Activated T-helper 1 cell treated with anti-CD3 and anti-CD28 coated beads, Interleukin-12 subunit alpha, Interleukin-12 subunit beta, Interleukin-2, Interleukin-4 antibody, amounts not matched to agents 30 ng/mL and 10 ng/mL and 1 ng/mL, durations not matched to agents 14 hours and 24 hours and 36 hours (primary cell): ENCODE measurements at places on chromosomes 1 and 21. TPM values are rescaled to one million over a fixed set of nuclear protein-coding genes. Genes with fewer than 3 reads are reported as not detected.
A peak's percentile ranks its signal among the peaks of the same experiment; 100 is the strongest.

Gene HRNR
- total RNA-seq, result not detected in 2 replicates

DNA sequence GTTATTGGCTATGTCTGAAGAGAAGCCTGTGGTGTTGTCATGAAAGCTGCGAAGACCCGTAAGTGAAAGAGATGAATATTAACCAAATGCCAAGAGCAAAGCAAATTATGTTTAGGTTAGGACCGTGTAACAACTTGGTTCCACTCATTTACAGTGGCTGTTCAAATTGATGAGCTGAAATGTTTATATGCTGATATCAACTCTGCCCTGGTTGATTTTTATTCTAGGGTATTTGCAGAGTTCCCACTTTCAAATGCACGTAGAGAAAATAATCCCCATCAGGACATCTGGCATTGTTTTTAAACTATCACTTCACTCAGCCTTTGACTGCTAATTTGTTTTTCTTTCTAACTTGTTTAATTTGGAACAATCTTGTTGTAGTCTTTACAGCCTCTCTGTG lies 581.6 kb upstream of the ADAMTS5 start:
- H3K27ac ChIP-seq, result no peak overlapping the region
- DNase-seq, result no peak
- no peaks in the 10 kb centered on the region for H3K36me3 ChIP-seq
- H3K4me1 ChIP-seq, result no peaks in the 10 kb centered on the region

- no peaks in the 10 kb centered on the region for H3K36me3 ChIP-seq
- peaks cover 2% of the 10 kb centered on the region for H3K27me3 ChIP-seq
- no peak overlapping the region for H3K4me3 ChIP-seq
- no peaks in the 10 kb centered on the region for H3K4me1 ChIP-seq
- no peak for DNase-seq
Measured at GRCh38 chr1:231125972-231126580, 35.8 kb upstream of the TRIM67 start.

GRCh38 chr1:246907472-246907871 lies 24.3 kb downstream of the AHCTF1 start:
- no peak overlapping the region for H3K4me3 ChIP-seq
- no peaks in the 10 kb centered on the region for H3K27me3 ChIP-seq
- H3K4me1 ChIP-seq, result peaks cover 18% of the 10 kb centered on the region
- DNase-seq, result no peak

DNA sequence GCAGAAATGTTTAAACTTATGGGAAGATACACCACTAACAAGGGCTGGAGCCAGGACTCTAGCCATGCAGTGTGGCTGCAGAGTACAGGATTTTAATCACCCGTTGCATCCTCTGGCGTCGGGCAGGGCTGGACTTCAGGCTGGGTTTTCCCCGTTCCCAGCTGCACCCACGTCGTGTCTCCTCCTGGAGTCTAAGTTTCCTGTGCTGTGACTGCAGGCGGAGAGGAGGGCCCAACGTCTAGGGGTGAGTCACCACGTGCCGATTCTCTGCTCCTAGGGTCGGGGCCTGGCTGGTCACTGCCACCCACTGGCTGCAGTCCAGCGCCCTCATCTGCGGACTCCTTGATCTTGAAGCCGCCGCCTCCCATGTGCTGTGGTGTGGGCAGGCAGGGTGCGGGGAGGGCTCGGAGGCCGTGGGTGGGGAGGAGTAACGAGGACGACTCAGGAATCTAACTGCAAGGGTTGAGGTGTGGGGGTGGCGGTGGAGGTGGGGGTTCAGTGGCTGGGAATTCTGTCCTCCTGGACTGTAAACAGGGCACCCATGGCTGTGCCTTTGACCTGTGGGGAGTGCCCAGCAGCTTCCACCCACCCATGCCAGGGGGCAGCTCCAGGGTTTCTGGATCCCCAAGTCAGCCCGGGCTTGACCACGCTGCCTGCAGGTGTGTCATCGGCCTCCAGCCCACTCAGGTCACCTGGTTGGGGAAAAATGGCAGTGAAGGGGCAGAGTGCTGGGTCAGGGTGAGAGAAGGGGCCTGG lies 77.8 kb downstream of the ALPL start:
- H3K4me3 ChIP-seq, result no peak overlapping the region
- peaks cover 3% of the 10 kb centered on the region for H3K27me3 ChIP-seq
- no peak for DNase-seq
- no peaks in the 10 kb centered on the region for H3K36me3 ChIP-seq
- no peak overlapping the region for H3K27ac ChIP-seq
- H3K4me1 ChIP-seq, result no peaks in the 10 kb centered on the region

DNA sequence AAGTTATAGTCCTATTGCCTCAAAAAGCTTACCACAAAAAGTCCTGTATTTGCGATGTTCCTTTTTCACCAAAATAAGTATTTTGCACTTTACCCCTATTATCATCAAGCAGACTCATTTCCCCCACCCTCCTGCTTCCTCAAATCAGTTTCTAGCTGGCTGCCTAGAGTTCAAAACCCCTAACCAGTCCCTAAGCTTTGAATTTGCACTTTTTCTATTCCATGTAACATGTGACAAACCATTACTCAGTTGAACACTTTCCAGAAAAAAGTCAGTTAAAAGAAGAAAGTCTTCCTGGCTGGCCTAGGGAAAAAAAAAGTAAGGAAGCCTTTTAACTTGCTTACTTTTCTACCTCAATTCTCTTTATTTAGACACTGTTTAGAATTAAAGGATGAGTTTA lies 8.2 kb downstream of the CEP170 start:
- peaks cover 10% of the 10 kb centered on the region for H3K36me3 ChIP-seq
- H3K27ac ChIP-seq, result no peak overlapping the region
- no peak overlapping the region for H3K4me3 ChIP-seq
- DNase-seq, result no peak
- no peaks in the 10 kb centered on the region for H3K27me3 ChIP-seq

DNA sequence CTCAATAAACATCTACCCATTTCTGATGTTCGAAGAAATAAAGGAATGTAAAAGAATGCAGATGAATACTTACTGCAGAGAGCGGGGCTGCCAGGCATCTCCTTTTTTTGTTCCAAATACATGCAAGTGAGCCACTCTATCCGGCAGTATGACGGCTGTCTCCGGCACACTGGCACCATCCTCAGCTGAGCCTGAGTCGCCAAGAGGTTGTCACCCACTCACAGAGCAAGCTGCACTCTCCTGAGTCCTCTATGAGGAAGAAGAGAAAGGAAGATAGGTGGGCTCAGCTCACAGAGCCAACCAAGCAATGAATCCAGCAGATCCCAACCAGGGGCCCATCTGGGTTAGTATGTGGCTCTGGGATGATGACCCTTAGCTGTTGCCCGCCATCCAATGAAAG lies 65.3 kb downstream of the CD46 start:
- peak overlapping the region; percentile 42 for H3K27ac ChIP-seq
- H3K4me1 ChIP-seq, result peaks cover 61% of the 10 kb centered on the region
- peaks cover 45% of the 10 kb centered on the region for H3K36me3 ChIP-seq
- H3K27me3 ChIP-seq, result no peaks in the 10 kb centered on the region
- no peak for DNase-seq
- H3K4me3 ChIP-seq, result no peak overlapping the region

- H3K27ac ChIP-seq, result peak overlapping the region; percentile 9
- no peaks in the 10 kb centered on the region for H3K27me3 ChIP-seq
- H3K4me1 ChIP-seq, result peaks cover 77% of the 10 kb centered on the region
- H3K36me3 ChIP-seq, result peaks cover 7% of the 10 kb centered on the region
Measured at GRCh38 chr1:221782970-221783369, 41.1 kb upstream of the DUSP10 start.

DNA sequence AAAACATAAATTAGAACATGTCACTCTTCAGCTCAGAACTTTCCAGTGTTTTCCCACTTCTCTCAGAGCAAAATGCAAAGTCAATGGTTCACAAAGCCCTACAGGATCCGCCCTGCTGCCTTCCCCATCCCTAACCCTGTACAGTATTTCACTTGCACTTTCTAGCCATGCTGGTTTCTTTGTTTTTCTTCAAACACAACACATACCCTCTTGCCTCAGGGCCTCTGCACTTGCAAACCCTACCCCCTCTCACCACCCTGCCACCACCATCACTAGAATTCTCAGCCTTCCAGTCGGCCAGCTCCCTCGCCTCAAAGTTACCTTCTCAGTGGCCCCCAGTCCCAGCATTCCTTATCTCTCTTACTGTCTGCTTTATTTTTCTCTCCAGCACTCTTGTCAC lies 17.6 kb downstream of the TEX35 start:
- H3K27me3 ChIP-seq, result peaks cover 3% of the 10 kb centered on the region
- no peaks in the 10 kb centered on the region for H3K36me3 ChIP-seq
- H3K4me1 ChIP-seq, result peaks cover 7% of the 10 kb centered on the region
- H3K27ac ChIP-seq, result no peak overlapping the region
- H3K4me3 ChIP-seq, result no peak overlapping the region
- no peak for DNase-seq

- peaks cover 18% of the 10 kb centered on the region for H3K27me3 ChIP-seq
- no peak overlapping the region for H3K4me3 ChIP-seq
- no peaks in the 10 kb centered on the region for H3K4me1 ChIP-seq
- H3K36me3 ChIP-seq, result no peaks in the 10 kb centered on the region
- DNase-seq, result no peak
Measured at GRCh38 chr1:204971517-204972336, 71.3 kb upstream of the CNTN2 start.
